GDM1 (cell line): ENCODE measurements at places on chromosomes 5 and 9.

- DNase-seq = no peak
These were observed 29.9 kb upstream of the HMHB1 start for GRCh38 chr5:143781993-143782520.

GRCh38 chr5:68875351-68875750 lies 218.5 kb upstream of the SLC30A5 start:
- no peak for DNase-seq

- DNase-seq = no peak
These were observed 181.9 kb upstream of the TRPM3 start for GRCh38 chr9:71303351-71303750.

DNA sequence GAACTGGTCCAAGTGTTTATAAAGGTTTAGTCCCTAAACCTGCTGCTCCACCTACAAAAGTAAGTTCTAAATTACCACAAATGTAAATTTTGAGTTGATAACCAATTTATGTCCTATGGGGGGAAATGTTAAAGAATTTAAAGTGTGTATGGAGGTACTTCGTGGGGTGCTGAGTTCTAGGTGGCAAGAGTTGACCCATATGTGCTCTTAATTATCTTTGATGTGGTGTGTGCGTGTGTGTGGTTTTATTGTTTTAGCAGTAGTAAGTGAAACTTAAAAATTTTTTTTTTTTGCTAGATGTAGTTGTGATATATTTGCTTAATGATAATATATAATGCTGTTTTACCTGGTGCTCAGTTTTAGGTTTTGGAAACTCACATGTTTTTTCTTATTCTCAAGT lies 72.6 kb downstream of the GPBP1 start:
- DNase-seq = no peak

GRCh38 chr5:154103233-154103632 lies 64.5 kb downstream of the MFAP3 start:
- DNase-seq = no peak

GRCh38 chr9:130872912-130873503 lies 23.6 kb downstream of the QRFP start:
- no peak for DNase-seq

- DNase-seq = no peak
These were observed 55.7 kb upstream of the EQTN start for GRCh38 chr9:27352457-27353165.

DNA sequence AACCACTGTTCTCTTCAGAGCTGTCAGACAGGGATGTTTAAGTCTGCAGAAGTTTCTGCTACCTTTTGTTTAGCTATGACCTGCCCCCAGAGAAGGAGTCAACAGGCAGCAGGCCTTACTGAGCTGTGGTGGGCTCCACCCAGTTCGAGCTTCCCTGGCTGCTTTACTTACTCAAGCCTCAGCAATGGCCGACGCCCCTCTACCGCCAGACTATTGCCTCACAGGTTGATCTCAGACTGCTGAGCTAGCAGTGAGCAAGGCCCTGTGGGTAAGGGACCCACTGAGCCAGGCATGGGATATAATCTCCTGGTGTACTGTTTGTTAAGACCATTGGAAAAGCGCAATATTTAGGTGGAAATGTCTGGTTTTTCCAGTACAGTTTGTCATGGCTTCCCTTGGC lies 229.6 kb downstream of the TMEM167A start:
- no peak for DNase-seq

- no peak for DNase-seq
These were observed 772.3 kb downstream of the MAT2B start for GRCh38 chr5:164277720-164278119.

- peak; percentile 13 for DNase-seq
These were observed 100.1 kb upstream of the DHFR start for GRCh38 chr5:80754900-80755299.

DNA sequence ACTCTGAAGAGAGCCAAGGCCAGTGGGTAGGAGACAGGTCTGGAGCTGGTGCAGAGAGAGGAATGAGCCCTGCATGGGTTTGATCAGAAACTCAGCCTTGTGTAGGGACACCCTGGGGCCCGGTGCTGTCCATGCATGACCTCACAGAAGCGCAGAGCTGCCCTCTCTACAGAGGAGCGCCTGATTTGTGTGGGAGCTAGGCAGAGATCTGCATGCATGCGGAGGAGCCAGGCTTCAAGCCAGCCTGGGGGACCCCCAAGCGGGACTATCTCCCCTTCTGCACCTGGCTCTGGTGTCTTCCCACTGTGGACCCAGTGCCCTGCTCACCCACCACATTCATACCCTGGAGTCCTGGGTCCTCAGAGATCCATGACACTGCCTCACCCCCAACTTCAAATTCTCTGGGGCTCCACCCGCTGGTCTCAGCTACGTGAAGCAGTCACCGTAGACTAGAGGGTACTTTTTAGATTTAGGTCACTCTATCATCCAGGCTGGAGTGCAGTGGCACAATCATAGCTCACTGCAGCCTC lies 2.6 kb upstream of the LCN2 start:
- DNase-seq = no peak

GRCh38 chr5:172443441-172444109 lies 10.8 kb downstream of the SH3PXD2B start:
- peak; percentile 61 for DNase-seq

DNA sequence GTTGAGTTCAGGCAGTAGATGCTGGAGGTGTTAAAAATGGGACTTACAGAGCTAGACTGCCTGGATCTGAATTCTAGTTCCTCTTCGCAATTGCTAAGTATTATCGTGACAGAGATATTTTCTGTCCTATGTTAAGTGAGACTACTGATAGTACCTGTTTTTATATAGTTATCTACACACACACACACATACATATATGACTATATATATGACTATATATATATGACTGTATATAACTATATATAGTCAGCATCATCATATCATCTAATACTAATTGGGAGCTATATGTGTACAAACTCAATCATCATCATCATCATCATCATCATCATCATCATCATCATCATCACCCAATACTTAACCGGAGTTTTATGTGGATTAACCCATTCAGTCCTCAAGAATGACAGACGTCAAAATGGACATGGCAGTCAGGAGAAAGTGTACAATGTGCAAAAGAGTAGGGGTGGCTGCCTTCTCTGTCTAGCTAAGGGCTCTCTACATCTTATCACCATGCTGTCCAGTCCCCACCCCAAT lies 7.3 kb downstream of the PIK3R1 start:
- no peak for DNase-seq

DNA sequence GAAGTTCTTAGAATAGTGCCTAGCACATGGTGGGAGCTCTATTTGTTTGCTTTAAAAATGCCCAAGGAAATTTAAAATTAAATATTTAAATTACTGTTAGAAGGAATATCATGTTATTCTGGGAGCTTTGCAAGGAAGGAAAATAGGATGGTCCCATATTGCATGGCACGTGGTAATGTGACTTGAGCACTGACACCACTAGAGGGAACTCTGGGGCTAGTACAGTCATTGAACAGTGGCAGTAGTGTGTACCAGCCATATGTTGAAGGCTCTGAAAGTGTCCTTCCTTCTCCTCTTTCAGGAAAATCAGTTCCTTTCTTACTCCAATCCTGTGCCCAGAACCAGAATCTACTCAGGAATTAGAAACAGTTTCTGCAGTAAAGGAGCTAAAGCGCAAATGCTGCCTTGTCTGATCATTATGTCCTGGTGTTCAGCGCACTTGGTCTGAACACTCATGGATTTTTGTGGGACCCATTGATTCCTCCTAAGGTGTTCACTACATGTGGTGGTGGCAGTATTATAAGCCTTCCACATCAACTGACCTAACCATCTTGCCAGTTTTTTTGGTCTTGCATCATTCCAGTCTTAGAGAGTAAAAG lies 54.1 kb downstream of the GDA start:
- no peak for DNase-seq

DNA sequence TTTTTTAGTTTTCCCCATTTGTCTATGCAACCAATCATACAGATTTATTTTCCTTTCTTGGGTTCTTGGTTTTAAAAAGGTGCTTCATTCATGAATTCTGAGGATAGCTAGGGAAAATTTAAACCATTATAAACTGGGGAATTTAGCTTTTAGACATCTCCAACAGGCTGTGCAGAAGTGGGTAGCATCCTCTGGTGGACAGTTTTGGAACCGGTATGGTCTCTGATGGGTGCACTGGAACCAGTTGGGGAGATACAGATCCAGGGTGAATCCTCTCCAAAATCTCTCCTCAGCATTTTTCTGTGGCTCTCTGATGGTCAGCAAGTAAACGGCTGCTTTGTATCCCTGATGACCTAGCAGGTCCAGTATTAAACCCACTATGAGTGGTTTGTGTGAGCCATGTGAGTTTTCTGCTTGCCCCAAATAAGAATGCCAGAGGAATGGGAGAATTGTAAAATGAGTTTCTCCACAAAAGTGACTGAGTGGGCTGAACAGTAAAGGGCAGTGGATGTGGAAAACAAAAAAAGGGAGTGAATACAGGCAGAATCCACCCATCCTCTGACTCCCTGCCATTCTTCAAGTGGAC lies 9.1 kb upstream of the DNAJC25 start:
- DNase-seq = no peak

GRCh38 chr9:92759446-92759845 lies 5.2 kb downstream of the BICD2 start:
- DNase-seq = no peak

- no peak for DNase-seq
These were observed 47.1 kb downstream of the FOXI1 start for GRCh38 chr5:170152767-170153166.

DNA sequence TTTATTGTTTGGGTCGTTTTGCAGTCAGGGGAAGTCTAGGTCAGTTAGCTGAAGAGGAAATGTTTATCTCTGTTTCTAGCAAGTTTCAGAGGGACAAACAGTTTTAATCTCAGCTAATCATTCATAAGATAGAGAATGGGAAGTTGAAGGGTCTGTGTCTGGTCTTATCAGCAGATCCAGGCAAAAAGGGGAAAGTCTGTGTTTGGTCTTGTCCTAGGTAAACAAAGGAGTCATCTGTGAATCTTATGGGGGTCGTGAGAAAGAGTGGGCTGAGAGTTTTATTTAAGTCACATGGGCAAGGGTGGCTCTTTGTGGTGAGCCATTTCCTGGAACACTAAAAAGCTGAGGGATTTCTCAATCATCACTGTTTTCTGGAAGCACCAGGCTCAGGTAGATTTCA lies 5.6 kb upstream of the SNCAIP start:
- DNase-seq = no peak

GRCh38 chr5:58240322-58240721 lies 219.6 kb downstream of the PLK2 start:
- no peak for DNase-seq

DNA sequence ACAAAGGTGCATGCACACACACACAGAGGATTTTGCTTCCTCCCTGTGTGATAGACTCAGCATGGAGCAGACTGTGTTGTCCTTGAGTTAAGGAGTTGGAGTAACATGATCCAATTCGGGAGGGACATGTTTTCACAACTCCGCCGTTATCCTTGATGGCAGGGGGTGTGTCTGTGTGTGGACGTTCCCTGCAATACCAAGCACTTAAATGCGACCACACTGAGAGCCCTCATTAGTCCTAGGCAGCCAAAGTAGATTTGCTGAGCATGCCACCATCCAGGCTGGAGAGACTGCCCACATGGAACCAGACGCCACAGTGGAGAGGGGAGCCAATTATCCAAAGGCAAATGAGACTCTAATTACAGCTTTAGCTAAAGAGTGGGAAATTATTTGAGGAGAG lies 140.1 kb downstream of the DOCK2 start:
- DNase-seq = no peak

DNA sequence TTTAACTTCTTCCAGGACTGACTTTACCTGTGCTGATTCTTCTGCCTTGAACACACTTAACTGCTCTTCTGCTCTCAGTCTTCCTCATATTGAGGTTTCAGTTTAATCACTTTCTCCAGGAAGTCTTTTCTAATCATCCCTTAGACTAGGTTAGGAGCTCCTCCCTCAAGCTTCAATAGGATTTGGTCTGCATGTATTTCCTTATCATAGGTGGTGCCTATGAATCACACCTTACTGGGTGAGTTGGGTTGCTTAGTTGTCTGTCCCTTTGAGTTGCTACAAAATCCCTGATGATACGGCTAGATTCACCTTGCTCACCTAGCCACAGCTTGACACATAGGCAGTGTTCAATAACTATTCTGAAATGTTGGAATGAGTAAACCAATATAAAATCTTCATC lies 164.4 kb downstream of the DNAH5 start:
- DNase-seq = no peak

DNA sequence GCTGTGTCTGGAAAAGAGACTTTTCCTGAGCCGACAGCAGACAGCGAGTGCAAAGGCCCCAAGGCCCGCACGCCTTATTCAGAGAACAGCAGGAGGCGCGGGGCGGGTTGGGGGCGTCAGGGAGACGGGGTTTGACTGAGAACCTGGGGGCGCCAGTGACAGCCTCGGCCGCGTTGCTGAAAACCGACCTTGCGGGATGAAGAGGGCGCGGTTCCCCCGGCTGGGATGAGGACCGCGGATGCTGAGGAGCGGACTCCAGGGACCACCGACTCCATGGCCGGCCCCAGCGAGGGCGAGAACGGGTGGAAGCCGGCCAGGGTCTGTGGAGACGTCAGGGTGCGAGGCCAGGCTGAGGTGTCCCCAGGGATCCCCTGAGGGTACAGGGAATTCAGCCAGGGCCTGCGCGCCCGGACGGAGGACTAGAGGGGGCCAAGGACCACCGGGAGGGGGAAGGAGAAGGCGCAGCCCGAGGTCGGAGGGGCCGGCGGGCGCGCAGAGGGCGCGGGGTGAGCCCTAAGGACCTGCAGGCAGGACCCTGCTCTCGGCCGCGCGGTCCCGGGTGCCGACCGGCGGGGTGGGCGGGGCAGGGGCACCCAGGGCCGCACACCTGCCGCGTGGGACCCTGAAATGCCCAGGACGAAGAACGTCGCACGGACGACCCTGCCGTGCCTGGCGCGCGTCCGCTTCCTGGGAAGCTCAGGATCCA lies 837 bp upstream of the AHRR start:
- no peak for DNase-seq

DNA sequence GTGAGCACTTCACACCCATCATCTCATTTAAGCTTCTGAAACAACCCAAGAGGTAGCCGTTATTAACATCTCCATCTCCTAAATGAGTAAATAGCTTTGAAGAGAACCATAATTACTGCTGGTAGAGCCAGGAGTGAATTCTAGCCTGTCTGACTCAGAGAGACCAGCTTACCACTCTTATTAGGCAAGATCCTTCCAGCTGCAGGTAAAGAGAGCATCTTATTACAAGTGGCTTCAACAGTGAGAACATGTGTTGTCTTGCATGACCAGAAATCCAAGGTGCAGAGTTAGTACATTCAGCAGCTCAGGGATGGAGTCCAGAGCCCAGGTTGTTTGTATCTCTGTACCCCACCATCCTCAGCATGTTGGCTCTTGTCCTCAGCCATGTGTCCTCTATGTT lies 10.9 kb upstream of the AFAP1L1 start:
- DNase-seq = no peak

DNA sequence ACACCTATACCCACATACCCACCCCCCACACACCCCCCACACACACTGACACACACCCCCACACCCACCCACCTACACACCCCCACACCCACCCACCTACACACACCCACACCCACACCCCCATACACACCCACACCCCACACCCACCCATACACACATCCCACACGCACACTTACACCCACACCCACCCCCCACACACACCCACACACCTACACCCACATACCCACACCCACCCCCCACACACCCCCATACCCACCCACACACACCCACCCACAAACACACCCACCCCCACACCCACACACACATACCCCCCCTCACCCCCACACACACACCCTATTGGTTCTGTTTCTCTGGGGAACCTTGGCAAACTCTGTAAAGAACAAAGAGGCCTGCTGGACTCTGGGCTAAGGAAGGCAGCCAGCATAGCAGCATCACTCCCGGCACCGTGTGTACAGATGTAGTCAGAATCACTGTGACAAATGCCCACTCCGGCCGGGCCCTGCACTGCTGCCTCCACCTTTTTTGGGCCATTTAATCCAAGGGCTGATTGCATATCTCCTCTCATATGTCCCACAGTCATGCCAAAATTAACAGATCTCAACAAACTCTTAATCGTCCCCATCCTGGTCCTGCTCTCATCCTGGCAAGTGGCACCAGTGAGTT lies 42.3 kb downstream of the COL23A1 start:
- DNase-seq = no peak
